Cardiac septum (tissue), 1 donor: ENCODE measurements at places on chromosomes 1 and 21. TPM values are rescaled to one million over a fixed set of nuclear protein-coding genes. Genes with fewer than 3 reads are reported as not detected.

DNA sequence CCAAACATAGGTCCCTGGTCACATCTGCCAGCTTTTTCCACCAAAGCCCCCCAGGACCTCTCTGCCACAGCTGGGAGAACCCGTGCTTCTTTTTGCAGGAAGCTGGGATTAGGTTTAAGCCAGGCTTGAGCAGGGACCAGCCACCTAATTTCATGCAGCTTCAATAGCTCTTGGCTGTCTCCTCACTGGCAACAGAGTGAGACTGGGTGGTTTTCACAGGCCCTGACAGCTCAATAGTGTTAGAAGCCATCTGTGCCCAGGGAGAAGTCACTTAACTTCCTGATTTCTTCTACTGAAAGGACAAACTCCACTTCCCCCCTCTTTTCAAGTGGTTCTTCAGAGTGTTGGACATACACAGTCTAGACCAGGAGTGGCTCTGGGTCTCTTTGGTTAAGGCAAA is 20.4 kb upstream of the SRSF4 start:
- no peak for DNase-seq

THEM4 gene
- 15.7 TPM for total RNA-seq

TBX19 gene
- 0.48 TPM for total RNA-seq

NPHS2 gene
- not detected for total RNA-seq

DNA sequence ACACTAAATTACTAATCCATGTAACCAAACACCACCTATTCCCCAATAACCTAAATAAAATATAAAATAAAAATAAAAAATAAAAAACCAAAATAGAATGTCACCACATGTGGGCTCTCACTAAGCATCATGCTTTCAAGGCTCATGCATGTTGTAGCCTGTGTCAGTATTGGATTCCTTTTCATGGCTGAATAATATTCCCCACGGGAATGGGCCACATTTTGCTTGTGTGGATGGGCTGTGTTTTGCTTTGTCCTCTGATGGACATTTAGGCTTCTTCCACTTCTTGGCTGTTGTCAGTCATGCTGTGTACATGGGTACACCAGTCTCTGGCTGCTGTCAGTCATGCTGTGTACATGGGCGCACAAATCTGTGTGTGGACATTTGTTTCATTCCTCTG is 3.2 kb downstream of the KRTAP10-6 start:
- no peak for DNase-seq

DNA sequence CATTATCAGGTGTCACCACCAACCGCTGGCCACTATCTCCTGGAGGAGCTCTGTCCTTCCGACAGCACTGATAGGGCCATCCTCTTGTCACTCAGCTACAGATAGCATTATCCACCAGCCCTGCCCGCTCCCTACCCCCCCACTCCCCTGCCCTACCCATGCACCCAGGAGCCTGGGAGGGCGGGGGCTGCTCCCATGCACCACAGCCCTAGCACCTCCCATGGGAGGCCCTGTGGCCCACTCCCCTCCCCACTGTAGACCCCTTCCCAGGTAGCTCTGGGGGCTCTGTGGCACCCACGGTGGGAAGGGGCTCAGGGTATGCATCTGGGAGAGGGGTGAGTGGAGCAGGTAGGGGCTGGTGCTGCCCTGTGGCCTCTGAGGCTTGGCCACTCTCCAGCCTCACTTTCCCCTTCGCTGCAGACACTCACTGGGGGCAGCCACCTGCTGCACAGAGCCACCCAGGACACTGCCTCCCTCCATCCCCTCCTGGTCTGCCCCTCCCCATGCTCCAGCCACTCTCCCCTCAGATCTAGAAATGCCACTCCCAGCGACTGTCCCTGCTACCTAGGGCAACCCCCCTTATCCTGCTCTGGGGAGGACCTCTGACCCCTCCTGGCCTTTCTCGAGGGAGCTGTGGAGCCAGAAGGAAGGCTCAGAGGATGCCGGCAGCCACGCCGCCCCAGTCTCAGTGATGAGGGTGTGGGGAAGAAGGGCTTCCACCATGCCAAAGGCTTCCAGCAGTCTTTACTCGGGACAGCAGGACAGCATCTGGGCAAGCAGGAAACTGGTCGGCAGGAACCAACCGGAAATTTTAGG is 58.5 kb downstream of the WNT9A start:
- peak; percentile 63 for DNase-seq

DNA sequence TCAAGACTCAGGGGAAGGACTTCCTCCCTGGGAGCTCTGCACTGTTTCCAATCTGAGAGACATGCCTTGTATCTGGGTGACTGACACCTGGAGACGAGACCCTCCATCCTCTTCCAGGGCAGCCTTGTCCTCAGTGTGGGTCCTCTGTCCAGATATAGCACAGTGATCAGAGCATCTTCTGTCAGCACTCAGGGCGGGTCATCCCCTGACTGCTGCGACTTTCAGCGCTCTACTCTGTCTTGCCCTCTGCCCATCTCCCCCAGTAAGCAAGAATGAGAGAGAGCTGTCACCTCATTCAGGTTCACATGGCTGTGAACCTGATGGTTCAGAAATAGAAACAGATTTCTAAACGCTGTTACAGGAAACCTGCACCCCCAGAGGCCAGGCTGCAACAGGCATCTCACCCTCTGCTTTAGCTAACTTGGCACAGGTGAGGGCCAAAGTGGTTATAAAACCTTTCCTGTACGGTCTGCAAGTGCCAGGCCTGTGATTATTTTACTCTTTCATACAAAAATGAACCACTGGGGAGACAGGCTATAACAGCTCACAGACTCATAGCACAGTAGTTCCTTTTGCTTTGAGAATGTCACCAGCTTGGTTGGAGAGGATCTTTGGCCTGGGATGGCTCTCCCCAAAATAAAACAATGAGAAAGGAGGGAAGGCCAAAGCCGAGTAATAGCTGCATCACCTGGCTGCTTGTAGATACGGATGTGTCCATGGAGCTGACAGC is 11.4 kb upstream of the TENT5C start:
- no peak for DNase-seq

DNA sequence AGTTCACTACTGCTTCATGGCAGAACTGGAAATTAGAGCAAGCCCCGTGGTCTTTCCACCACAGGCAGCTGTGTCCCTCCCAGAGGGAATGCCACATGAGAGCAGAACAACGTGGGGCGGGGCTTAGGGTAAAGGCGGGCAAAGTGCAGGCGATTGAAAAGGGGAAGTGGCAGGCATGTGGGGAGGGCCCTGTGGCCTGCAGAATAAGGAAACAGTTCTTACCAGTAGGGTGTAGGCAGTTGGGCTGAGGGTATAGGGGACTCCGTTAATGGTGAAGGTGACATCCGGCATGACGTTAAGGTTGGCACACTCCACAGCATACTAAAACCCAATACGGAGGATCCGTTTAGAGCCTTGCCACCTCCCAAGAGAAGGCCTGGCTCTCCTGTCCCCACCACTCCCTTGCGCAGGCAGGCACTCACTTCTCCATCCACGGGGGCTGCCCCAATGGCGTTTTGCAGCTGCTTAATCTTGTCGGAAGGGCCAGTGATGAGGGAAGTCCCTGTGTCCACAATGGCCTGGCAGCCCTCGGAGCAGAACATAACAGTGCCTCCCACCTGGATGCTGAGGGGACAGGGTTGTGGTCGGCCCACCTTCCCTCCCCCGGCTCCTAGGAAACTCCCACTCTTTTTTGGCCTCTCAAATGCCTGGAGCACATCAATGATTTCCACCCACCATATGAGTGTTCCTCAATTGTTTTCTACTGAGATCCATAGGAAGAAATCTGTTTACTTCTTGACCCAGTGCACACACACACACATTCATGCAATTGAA is 9.1 kb upstream of the RAB7B start:
- DNase-seq: peak; percentile 89

DNA sequence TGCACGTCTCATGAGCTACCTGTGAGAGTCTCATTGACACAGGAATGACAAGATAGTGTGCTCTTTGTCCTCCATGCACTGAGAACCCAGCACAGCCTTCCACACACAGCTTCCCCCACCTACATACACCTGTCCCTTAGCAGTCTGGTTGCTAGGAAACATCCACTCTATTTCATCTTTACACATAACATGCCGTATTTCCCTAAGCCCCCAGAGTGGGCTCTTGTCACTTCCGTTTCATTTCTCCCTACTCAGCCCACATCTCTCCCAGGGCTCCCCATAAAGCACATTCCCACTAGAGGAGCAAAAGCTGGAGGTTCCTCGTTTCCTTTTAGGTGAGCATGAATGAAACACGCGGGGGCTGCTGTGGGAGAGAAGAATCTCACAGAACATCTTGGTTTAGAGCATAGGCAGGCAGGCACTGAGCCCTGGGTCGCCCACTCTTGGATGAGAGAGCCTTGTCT is 137.1 kb downstream of the ETS2 start:
- DNase-seq: no peak

CFHR2 gene
- total RNA-seq: not detected

WDR64 gene
- total RNA-seq: not detected

PRAMEF17 gene
- not detected for total RNA-seq

TSPAN1 gene
- total RNA-seq: 3.0 TPM
